ENCODE measurements at places on chromosomes 13 and 19. TPM values are rescaled to one million over a fixed set of nuclear protein-coding genes. Genes with fewer than 3 reads are reported as not detected.
A peak's percentile ranks its signal among the peaks of the same experiment; 100 is the strongest.

The MAG gene
- total RNA-seq = not detected

The TRPM4 gene
- 7.6 TPM for total RNA-seq

The ZNF723 gene
- total RNA-seq = not detected

DNA sequence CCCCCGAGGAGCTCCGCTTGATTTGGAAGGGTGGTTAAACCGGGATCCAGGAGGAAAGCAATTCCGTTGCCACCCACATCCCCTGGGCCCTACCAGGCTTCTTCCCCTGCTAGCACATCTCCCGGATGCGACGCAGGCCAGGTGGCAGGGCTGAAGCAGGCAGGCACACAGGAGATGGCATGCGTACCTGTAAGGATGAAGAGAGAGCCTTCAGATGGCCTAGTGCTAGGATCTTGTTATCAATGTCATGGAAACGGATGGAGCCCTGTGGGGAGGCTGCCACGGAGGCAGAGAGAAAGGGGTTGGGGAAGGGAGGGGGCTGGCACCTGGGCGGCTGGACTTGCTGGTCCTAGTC lies 8.5 kb upstream of the SOX1 start:
- H3K4me1 ChIP-seq = no peaks in the 10 kb centered on the region
- DNase-seq = no peak
- no peak overlapping the region for H3K27ac ChIP-seq
- no peaks in the 10 kb centered on the region for H3K36me3 ChIP-seq
- peaks cover 100% of the 10 kb centered on the region for H3K27me3 ChIP-seq

- no peaks in the 10 kb centered on the region for H3K36me3 ChIP-seq
- H3K4me3 ChIP-seq = no peak overlapping the region
- no peaks in the 10 kb centered on the region for H3K4me1 ChIP-seq
- H3K27me3 ChIP-seq = no peaks in the 10 kb centered on the region
These were observed 299.5 kb downstream of the ZNF536 start for GRCh38 chr19:30671622-30672051.

DNA sequence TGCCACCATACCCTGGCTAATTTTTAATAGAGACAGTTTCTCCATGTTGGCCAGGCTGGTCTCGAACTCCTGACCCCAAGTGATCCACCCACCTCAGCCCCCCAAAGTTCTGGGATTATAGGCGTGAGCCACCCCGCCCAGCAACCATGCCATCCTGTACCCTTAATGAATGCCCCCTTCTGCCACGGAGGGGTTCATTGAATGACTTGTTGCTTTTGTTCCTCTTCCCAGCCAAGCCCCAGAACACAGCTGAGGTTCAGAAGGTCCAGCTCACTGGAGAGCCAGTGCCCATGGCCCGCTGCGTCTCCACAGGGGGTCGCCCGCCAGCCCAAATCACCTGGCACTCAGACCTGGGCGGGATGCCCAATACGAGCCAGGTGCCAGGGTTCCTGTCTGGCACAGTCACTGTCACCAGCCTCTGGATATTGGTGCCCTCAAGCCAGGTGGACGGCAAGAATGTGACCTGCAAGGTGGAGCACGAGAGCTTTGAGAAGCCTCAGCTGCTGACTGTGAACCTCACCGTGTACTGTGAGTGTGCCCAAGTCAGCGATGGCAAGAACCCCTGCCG lies 6.0 kb downstream of the PVR start:
- DNase-seq = no peak
- H3K27me3 ChIP-seq = no peaks in the 10 kb centered on the region
- H3K27ac ChIP-seq = no peak overlapping the region
- peaks cover 10% of the 10 kb centered on the region for H3K36me3 ChIP-seq

DNA sequence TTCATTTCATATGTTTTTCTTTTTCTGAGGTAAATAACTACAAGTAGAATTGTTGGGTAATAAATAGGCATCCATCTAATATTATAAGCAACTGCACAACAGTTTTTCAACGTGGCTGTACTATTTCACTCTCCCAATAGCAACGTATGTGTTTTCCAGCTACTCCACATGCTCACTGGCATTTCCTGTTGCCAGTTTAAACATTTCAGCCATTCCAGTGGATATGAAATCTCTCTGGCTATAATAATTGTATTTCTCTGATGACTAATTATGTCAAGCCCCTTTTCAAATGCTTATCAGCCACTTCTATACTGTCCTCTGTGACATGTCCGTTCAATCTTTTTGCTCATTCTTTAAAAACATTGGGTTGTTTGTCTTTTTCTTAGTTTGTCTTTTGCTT lies 26.8 kb upstream of the ALOX5AP start:
- no peaks in the 10 kb centered on the region for H3K27me3 ChIP-seq
- H3K4me1 ChIP-seq = no peaks in the 10 kb centered on the region
- DNase-seq = no peak

GRCh38 chr19:31337008-31337914 lies 12.0 kb downstream of the TSHZ3 start:
- H3K4me1 ChIP-seq = peaks cover 6% of the 10 kb centered on the region
- H3K4me3 ChIP-seq = no peak overlapping the region
- DNase-seq = no peak
- H3K27me3 ChIP-seq = no peaks in the 10 kb centered on the region

- peak within 1 kb of the TSS; percentile 57 for H3K4me3 ChIP-seq
- H3K36me3 ChIP-seq = no peaks in the 10 kb centered on the region
- DNase-seq = no peak
- H3K4me1 ChIP-seq = peaks cover 6% of the 10 kb centered on the region
- no peak within 1 kb of the TSS for H3K27ac ChIP-seq
These were observed at the start of gene PNMA8A for GRCh38 chr19:46471116-46471733. Gene PNMA8A (minus strand): TSS chr19:46471563. CDS start chr19:46471035, 528 bp downstream.
